Kidney tubule cell (primary cell): ENCODE measurements at places on chromosomes 4 and X.

- DNase-seq: peak; percentile 84
Observed at GRCh38 chrX:150934453-150934852, 36.0 kb upstream of the CD99L2 start.

- DNase-seq: no peak
Observed at GRCh38 chr4:188316391-188316790, 177.2 kb downstream of the TRIML1 start.

DNA sequence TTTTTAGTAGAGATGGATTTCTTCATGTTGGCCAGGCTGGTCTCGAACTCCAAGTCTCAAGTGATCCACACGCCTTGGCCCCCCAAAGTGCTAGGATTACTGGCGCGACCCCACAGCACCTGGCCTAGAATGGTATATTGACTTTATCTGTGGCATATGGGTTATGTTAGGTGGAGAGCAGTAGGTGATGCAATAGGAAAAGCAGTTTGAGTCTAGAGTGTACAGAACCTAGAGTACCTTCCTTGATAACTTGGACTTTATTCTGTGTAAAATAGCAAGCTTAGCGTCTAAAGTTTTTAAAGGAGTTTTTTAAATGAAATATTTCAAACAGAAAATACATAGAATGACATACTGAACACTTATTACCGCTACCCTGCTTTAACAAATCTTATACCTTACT, 312.0 kb upstream of the ZCCHC13 start:
- no peak for DNase-seq

DNA sequence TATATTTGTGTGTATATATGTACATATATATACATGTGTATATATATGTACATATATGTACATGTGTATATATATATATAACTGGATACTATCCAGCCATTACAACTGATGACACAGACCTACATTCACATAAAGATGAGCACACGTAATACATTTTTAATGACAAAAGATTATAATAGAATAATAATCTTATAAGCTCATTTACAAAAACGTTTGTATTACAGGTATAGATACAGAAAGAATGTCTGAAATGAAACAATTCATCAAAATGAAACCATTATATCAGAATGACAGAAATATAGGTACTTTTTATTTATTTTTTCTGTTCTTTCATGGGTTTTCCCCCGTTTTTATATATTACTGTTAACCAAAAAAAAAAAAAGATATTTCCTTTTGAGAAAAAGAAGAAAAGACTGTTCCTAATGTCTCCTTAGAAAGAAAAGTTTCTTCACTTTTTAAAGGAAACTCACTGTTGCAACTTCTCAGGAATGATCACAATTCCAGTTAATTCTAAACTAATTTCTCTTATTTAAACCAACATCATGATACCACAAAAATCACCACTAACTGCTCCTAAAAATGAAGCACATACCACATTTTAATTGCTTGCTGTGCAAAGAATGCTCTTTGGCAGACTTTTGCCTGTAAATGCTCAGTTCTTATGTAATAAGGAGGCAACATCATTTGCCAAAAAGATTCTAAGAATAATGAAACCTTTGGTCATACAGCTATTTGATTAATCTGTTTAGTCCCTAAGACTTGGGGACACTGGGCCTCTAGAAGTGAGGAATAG, 18.9 kb downstream of the LEF1 start:
- DNase-seq: no peak

DNA sequence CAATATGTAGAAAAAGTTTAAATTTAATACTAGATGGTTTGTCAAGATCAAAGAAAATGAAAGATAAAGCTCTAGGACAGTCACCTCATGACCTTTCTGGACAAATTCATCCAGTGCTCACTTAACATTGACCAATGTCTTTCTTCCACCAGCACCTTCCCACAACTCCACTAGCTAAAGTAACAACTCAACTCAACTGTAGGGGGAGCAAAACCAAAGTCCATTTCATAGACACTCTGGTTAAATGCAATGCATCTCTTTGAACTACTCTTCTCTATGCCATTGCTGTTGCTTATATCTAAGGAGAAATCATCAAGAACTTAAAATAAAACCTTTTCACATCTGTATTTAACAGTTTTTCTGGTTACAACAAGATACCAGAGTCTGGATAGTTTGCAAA, 25.1 kb downstream of the UGT2B4 start:
- peak; percentile 7 for DNase-seq

DNA sequence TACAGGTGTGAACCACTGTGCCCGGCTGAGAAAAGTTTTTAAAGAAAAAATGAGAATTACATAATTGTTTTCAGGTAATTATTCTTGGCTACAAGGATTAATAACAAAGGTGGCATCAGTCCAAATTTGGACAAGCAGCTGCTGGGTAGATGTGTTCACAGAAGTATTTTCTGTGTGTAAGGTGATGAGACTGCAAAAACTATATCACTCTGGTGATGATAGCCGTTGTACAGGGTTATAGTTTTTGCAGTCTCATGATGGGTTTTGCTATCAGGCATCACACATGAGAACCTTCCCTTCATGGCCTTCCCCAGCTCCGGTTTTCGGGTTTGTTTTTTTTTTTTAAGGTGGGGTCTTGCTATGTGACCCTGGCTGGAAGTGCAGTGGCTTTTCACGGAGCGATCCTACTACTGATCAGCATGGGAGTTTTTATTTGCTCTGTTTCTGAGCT, 5.1 kb upstream of the SLC10A3 start:
- no peak for DNase-seq

DNA sequence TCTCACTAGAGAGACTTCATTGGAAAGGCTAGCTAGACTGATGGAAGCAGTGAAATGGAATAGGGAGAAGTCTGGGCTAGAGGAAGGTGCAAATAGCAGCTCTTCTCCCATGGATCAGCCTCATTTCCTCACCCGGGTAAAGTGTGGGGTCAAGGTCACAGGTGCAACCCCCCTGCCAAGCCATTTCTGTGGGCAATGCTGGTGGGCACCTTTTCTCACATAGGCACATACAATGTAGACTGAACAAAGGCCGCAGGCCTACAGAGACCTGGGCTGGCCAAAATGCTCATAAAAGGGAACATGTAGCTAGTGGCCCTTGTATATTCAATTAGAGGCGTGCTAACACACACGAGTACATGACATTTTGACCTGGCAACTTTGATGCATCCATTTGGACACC, 71.5 kb upstream of the EFNB1 start:
- no peak for DNase-seq

DNA sequence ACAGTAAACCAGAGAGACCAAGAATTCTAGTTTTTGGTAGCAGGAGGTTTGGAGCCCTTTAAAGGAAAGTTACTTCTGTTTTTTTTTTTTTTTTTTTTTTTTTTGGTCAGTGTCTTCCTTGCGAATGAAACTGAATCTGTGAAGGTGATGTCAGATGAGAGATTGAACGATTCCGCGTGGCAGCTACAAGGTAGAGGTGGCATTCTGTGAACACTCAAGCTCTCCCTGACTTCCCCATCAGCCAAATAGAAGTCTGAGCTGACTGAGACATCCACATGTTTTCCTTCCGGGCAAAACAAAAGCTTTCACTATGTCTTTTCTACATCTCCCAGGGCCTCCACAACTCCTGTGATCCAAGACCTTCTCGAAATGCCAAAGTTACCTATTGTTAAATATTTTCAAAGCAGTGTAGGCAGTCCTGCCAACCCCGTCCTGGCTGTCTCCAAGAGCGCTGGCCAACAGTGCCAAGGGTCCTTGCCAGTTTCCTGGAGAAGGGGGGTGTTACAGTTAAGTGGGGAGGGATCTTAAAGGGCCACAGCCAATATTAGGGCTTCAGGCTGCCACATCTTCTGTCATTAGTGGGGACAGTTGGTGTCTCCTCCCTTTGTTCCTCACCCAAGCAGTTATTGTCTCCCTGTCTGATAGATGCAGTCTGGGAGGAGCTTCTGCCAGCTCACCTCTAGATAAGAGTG, 102.9 kb upstream of the SLC34A2 start:
- peak; percentile 29 for DNase-seq

DNA sequence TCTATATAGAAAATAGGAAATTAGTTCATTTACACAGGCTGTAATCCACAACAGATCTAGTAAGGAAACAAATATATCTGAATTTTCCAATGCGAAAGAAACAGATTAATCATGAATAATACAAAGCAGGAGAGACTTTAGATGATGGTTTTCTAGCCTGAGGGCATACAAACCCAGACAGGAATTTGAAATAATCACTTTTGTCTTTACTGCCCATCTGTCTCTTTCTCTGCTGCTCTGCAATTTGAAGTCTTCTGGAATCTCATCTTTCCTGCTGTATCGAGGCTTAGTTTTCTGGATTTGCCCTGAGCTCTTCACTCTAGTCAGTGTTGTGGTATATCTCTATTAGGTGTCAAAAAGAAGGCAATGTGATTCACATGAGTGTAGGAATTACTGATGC, 711.8 kb upstream of the FAM241A start:
- no peak for DNase-seq
